Stimulated activated CD4-positive, alpha-beta T cell treated with anti-CD3 and anti-CD28 coated beads, Interleukin-15, amount 100 ng/mL, for 1 hour (primary cell): ENCODE measurements at places on chromosomes 7 and 10.

DNA sequence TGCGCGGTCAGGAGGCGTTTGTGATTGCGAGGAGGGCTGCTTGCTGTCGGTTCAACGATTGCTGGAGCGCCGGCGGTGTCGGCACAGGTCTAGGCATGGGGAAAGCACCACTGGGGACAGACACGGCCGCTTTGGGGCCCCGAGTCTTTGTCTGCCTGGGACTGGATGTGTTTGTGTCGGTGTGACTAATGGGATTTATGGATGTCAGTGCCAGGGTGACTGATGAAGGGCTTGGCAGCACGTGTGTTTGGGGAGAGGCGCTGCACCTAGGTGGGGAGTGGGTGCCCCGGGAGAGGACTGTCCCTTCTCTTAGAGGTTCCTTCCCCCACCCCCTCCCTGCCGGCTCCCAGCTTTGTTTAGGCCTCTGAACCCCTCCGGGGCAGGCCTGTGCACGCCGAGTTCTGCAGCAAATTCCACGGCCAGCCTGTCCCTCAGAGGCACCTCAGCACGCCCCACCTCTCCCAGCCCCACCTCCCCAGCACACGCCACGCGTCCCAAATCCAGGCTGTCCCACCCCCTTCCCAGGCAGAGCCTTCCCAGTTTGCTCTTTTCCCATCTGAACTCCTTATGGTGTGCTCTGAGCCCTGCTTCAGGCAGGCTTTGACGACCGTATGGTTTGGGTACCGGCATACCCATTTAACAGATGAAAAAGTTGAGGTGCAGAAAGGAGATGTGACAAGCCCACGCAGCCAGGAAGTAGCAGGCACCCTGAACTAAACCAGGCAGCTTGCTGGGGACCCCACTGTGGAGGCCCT is 6.4 kb upstream of the TNRC18 start:
- DNase-seq: no peak

GRCh38 chr10:413662-414071 is 275.8 kb downstream of the DIP2C start:
- no peak for DNase-seq

DNA sequence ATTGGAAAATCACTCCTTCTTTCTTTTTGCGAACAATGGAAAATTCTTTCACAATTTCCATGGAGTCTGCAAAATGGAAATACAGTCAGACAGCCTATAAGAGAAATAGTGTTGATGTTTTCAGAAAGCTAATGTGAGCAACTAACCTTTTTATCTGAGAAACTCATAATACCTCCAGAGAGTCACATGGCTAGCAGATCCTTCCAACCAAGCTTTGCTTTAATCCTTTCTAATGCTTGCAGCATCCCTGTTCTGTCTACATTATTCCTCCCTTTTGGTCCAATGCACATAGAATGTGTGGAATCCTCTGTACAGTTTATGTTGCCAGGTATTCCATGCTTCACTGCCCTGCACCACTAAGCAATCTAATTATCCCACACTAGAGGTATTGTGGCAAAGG is 717.5 kb upstream of the LRRN3 start:
- no peak for DNase-seq

GRCh38 chr7:106166651-106167342 is 54.7 kb upstream of the SYPL1 start:
- DNase-seq: no peak

DNA sequence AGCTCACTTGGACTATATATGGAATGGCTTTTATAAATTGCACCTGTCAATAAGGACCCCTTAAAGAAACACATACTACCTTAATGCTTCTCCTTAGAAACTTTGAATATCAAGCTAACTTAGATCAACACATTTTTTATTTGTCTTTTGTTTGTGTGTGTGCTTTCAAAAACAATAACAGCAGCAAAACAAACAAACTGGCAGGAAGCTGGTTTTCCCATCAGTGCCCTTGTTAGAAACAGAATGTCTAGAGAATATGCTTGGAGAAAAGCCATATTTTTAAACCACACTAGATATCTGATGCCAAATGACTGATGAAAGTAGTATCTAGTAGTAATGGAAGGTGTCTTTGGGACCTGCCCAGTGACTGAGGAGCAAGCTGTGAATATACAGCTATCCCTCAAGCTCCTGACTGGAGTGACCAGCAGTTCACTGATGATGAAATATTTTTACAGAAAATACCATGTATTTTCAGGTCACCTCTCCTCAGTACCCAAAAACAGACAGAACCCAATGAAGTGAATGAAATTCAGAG is 1.0 kb downstream of the PDE1C start:
- no peak for DNase-seq

DNA sequence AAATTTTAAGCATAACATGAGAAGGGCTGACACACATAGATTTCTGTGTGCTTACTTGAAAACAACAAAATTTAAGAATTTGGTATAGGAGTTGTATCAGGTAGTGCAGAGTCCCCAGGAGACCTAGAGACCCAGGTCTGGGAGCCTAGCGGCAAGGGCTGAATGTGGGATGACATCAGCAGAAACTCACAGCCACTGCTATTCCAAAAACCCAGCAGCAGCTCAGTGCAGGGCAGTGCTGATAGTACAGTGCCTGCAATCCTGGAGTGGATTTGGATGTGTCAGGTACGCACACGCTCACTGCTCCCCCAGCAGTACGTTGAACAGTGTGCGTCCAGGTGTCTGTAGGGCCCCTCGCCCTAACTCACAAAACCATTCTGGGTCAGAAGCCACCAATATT is 87.1 kb downstream of the EGFR start:
- no peak for DNase-seq

GRCh38 chr10:109941236-109941862 is 18.0 kb upstream of the XPNPEP1 start:
- no peak for DNase-seq

- no peak for DNase-seq
Measured at GRCh38 chr10:7763929-7764328, 23.9 kb downstream of the KIN start.

- no peak for DNase-seq
Measured at GRCh38 chr7:137879357-137880158, 32.8 kb upstream of the DGKI start.

DNA sequence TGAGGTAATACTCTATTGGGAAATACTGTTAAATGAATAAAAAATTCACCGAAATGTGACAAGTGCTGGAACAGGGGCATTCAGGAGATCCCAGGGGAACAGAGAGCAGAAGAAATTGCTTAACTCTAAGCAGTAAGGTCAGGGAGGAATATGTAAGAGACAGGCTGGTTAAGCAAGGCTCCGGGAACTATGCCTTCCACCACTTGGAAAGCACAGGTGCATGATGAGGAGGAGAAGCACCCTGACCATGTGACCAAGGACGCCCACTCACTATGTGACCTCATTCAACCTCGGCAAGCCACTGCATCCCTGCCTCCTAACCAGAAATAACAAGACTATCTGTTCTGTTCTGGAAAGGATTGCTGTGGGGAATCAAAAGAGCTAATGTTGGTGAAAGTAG is 218.4 kb downstream of the ELMO1 start:
- DNase-seq: no peak

DNA sequence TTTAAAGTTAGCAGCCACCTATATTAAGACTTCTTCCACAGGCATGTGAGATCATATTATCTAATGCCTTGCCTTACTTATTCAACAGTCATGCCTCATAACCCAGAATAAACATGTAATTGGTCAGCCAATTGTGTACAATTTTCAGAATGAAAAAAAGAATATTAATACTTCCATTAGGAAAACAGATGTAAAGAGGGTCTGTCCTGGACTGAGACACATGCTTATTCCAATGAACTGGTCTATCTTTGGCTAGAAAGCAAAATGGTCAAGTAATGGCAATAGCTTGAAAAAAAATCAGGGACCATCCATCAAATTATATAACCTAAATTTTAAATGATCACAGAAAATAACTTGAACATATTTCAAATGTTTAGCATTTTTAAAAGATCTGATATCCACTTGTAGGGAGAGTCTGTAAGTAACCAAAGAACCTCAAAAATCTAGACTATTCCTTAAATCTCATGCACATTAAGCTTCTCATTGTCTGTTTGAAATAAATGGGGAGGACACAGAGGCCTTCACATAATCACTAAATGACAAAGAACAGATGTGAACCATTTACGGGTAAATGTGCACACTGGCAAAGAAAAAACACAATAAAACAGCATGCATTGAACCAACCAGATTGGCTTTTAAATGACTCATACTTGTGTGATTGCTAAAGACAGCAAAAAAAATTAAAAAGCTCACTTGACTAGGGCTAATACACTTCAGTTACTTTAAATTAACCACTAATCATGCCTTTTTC is 568.8 kb upstream of the PCDH15 start:
- no peak for DNase-seq

- DNase-seq: no peak
Measured at GRCh38 chr7:144534196-144534595, 130.7 kb upstream of the NOBOX start.

DNA sequence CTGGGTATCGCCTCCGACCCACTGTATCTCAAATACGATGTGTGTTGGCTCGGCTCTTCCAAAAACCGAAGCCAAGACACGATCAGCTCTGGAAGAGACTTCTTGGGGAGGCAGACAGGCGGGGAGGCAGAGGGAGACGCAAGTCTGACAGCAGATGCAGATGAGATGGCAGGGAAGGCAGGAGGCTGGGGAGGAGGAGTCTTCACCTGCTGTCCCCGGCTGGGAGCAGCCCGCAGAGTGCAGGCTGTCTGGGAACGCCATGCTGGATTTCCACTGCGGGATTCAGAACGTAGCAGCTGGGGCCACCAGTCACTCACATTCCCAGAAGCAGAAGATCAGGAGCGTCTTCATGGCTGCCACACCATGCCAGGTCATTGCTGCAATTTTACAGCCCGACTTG is 29.4 kb downstream of the CTBP2 start:
- DNase-seq: no peak

- DNase-seq: no peak
Measured at GRCh38 chr10:50552771-50553535, 70.8 kb downstream of the SGMS1 start.

GRCh38 chr7:191105-191980 is 1.0 kb upstream of the FAM20C start:
- no peak for DNase-seq

DNA sequence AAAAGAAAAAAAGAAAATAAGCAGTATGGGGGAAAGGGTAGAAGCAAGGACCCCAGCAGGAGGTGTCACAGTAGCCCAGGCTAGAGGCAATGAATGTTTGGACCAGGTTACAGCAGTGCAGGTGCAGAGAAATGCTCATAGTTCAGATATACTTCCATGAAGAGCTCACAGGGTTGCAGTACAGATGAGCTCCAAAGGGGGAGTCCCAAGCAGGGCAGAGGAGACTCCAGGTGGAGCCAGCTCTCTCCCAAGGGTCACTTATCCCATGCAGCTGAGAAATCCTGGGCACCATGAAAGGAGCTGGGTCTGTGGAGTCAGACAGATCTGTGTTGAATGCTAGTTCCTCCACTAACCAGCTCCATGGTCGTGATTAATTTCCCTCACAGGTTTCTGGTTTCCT is 174.9 kb downstream of the C7orf25 start:
- DNase-seq: no peak

DNA sequence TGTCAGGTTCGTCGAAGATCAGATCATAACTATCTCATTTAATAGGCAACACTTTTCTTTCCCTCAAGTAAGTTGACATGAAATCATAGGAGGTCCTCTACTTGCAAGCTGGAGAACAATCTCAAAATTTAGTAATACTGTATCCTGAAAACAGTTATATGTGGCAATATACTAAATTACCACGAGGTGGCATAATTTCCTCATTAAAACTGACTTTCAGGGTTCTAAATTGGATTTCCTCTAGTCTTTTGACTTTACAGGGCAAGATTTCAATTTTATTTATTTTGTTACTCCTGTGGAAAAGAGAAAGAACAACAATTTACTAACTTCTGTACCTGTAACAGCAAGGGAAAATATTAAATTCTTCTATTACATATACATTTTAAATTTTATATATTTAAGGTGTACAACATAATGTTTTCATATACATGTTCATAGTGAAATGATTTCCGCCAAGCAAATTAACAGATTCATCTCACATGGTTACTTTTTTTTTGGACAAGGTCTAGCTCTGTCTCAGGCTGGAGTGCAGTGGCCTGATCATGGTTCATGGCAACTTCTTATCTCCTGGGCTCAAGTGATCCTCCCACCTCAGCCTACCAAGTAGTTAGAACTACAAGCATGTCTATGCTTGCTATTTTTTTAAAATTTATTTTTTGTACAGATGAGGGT is 53.4 kb upstream of the CYP2C18 start:
- DNase-seq: no peak

- DNase-seq: no peak
Measured at GRCh38 chr7:94060752-94061151, 56.6 kb upstream of the BET1 start.

- no peak for DNase-seq
Measured at GRCh38 chr7:35356495-35356894, 102.6 kb upstream of the TBX20 start.

DNA sequence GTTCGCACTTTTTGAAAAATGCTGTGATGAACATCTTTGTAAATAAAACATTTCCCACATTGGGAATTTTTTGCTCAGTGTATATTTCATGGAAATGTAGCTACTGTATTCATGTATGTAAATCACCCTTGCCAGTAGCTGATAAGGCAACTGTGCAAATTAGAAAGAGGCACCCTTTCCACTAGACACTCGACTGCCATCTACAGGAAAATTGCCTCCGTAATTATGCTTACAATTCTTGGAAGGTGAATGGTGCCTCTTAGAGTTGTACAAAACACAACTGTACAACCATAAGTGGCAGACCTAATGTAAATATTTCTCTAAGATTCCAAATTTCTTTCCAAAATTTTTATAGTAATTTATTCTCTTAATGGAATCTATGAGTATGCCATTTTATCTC is 491.7 kb downstream of the CCSER2 start:
- DNase-seq: no peak

DNA sequence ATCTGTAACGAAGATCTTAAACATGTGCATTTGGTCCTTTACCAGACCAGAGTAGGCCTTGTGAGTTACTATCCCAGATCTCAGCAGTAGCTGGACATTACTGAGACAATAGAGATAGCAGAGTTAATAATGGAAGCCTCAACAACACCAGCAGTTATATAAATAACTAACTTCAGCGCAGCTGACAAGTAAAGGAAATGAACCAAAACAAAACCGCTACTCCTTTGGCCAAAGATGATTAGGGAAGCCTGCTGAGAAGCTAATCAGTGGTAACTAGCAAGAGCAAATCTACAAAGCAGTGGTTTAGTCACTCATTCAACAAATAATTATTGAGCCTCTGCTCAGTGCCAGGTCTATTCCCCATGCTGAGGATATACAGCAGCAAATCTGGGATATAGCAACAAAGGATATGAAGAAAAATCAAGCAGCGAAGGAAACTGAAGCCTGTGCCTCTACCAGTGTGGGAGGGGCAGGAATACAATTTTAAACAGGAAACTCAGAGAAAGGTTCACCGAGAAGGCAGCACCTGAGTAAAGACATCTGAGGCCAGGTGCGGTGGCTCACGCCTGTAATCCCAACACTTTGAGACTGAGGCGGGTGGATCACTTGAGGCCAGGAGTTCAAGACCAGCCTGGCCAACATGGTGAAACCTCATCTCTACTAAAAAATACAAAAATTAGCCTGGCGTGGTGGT is 103.6 kb downstream of the ELMO1 start:
- DNase-seq: no peak

- DNase-seq: no peak
Measured at GRCh38 chr7:128234476-128235026, 6.5 kb upstream of the LEP start.

GRCh38 chr7:52639126-52639525 is 396.3 kb upstream of the POM121L12 start:
- no peak for DNase-seq
